ENCODE measurements at places on chromosomes 4 and X. TPM values are rescaled to one million over a fixed set of nuclear protein-coding genes. Genes with fewer than 3 reads are reported as not detected.

Gene DCAF4L1
- total RNA-seq: under 0.01 TPM

Gene VCX
- total RNA-seq: not detected

Gene VEGFD
- 0.61 TPM for total RNA-seq

Gene RBM47
- 153 TPM for total RNA-seq

Gene SEL1L3
- 7.6 TPM for total RNA-seq

Gene MAGEA12
- total RNA-seq: not detected

Gene HSD17B13
- total RNA-seq: not detected

DNA sequence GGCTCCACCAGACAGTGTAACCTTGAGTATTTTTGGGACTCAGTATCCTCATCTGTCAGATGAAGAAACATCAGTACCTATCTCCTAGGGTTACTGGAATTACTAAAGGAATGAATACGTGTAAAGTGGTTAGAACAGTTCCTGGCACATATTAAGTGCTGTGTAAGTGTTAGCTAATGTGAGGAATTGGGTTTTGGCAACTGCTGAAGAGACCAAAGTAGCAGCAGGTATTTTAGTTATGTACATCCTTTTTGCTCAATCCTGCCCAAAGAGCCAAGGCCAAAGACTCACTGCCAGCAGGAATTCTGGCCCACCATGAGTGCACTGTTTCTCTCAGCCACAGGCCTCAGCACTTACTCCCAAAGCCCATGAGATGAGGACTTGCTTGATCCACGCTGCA lies 16.7 kb upstream of the MCF2 start:
- DNase-seq: no peak

GRCh38 chr4:13733817-13734216 lies 106.3 kb upstream of the BOD1L1 start:
- DNase-seq: no peak

DNA sequence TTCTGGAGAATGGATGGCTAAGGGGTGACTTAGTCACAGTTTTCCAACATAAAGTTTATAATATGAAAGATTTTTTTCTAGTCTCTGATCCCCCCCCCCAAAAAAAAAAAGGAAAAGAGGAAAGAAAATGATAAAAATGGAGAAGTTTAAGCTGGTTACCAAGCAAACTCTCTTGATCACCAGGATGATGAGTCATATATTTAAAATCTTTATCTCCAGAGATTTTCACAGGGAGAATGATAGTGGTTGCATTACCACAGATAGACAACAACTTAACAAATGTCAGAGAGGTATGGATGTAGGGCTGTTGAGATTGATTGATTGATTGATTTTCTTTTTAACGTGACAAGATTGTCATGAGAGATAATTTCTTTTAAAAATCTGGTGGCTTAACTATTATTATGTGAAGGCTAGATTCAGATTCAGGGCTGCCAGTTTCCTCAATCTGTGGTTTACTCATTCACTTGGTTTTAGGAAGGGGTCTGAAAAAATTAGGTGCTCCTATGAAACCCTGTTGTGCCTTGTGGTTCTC lies 13.3 kb upstream of the TEX13C start:
- DNase-seq: no peak

GRCh38 chr4:170139764-170140163 lies 50.0 kb upstream of the AADAT start:
- DNase-seq: no peak

DNA sequence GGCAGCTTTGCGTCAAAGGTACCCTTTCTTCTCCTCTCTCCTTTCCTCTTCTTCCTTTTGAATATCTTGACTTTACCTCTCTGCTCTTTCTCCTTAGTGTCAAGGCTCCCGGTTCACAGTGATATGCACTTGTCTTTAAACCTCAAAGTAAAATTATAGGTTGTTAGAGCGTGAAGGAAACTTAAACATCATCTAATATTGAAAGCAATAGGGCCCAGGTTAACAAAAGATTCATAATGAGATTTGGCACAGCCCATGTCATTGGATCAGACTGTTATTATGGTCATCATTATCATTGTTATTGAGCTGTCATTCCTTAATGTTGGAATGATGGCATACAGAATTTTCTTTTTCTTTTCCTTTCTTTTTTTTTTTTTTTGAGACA lies 32.5 kb downstream of the FTHL17 start:
- no peak for DNase-seq

GRCh38 chrX:42432552-42432951 lies 345.4 kb downstream of the PPP1R2C start:
- DNase-seq: no peak

DNA sequence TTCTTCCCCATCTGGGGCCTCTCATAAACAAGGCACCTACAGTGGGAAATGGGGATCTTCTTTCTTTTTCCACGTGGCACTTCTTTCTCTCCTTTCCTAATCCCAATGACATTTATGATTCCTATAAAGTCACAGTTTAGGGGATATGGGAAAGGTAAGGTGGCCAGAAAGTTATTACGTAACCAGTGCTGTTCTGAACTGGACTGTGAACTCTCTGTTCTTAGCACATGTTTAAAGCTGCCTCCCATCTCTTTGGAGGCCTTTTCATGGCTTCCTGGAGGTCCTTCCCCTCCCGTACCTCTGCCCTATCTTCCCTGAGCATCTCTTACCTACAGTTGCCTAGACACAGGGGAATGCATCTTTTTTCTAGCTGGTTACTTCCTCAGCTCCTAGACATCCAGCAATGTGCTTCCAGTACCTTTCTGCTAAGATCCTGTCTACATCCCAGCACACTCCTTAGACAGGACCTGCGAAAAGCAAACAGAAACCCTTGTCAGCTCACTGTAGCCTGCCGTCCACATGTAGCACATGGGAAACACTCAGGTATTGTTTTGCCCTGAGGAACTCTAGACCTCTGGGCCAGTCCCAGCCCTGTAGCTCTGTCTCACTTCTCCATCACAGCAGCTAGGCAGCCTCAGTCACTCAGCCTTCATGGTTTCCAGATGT lies 195.4 kb downstream of the NWD2 start:
- no peak for DNase-seq

DNA sequence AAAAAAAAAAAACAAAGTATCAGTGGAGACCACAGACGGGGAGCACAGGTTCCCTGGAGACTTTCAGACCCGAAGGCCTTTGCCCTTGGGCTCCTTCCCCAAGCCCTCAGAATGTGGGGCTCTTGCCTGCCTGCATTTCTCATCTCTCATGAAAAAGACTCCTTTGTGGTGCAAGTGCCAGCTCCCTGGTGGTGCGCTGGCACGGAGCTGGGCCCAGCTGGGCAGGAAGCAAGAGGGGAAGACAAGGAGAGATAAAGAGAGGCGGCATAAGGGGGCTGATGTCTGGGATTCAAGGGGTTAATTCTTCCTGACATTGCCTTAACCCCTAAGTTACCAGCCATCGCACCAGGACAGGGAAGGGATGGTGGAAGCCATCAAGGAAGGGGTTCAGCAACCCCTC lies 21.8 kb downstream of the NLGN3 start:
- DNase-seq: no peak

- DNase-seq: no peak
Observed at GRCh38 chrX:154317391-154317995, 21.9 kb downstream of the TKTL1 start.

DNA sequence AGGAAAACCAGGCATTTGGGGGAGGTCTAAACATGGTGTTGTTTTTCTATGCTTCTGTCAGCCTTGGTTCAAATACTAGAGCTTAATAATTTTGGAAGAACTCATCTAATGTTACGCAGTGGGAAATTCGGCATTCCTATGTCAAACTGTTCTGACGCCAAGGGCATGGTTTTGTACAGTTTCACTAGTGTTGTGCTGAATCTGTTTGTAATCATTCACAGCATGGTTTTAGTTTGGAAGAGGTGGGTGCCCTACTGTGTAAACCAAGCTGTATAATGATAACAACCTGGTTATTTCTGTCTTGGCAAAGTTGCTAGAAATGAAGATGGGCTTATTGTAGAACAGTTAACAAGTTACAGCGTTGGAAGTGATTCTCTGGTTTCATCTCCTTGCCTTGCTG lies 5.2 kb downstream of the DDX3X start:
- DNase-seq: no peak

GRCh38 chr4:84875636-84876371 lies 90.7 kb downstream of the WDFY3 start:
- DNase-seq: no peak

- DNase-seq: no peak
Observed at GRCh38 chr4:96154676-96155075, 314.8 kb downstream of the PDHA2 start.

GRCh38 chr4:175539498-175539897 lies 272.6 kb downstream of the GPM6A start:
- no peak for DNase-seq

DNA sequence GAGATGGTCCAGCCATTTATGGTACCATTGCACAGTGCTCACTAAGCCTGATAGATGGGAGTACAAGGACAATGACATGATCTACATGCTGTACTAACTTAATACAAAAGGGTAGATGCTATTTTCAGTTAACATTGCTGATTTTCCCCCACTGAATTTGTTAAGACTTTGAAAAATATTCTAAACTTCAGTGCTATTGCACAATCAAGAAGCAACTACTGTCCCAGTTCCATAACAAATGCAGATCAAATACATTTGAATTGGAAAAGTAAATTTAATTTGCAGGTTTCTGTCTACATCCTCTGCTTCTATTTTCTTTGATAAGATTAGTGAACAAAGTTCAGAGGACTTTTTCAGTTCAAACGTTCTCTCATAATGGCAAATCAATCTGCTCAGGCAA lies 366.8 kb upstream of the FGF13 start:
- no peak for DNase-seq

GRCh38 chrX:66018585-66019309 lies 21.1 kb downstream of the VSIG4 start:
- no peak for DNase-seq

DNA sequence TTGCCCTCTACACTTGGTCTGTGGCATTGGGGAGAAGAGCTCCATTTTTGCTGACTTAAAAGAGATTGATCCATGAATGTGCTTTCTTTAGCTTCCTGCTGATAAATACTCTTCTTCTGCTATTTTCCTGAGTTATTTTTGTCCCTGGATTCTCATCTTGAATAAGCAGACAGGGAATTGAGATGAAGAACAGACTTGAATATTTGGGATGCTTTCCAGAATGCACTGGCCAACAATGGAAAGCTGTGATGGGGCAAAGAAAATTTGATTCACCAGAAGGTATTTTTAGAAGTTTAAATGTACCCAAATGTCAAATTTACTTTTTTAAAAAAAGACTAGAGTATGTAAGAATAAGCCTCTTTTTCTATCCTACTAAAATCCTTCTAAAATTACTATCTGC lies 309.9 kb upstream of the PPP1R2C start:
- DNase-seq: no peak

DNA sequence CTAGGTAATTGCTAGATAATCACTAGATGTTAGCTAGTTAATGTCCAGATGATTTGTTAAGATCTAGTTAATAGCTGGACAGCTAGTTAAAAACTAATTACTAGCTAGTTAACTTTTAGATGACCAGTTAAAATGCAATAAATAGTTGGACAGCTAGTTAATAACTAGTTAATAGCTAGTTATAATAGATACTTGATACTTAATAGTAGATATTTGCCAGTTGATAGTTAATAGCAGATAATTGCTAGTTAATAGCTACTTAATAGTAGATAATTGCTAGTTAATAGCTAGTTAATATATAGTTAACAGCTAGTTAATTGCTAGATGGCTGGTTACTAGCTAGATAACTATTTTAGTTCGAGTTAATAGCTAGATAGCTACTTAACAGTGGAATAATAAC lies 631.4 kb upstream of the CT83 start:
- no peak for DNase-seq

- DNase-seq: no peak
Observed at GRCh38 chr4:149279776-149280175, 535.9 kb downstream of the IQCM start.

GRCh38 chr4:27770895-27771294 lies 910.3 kb downstream of the STIM2 start:
- no peak for DNase-seq

GRCh38 chrX:1807301-1807731 lies 192.5 kb downstream of the ASMT start:
- no peak for DNase-seq

DNA sequence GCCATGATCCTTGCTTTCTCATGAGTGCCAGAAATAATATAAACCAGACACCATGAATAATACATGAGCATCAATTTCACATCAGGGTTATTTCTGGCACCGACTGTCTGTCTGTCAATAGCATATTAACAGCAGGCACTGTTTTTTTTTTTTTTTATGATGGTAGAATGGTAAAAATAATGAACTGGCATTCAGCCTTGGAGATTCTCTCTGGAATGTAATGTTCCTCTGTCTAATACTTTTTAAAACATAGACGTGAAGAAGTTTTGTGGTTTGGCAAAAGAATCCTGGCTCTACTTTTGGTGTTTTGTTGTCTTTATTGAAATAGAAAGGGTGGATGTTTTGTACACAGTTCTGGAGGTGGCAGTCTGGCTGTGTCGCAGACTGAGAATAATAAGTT lies 874.6 kb upstream of the PRKX start:
- no peak for DNase-seq

DNA sequence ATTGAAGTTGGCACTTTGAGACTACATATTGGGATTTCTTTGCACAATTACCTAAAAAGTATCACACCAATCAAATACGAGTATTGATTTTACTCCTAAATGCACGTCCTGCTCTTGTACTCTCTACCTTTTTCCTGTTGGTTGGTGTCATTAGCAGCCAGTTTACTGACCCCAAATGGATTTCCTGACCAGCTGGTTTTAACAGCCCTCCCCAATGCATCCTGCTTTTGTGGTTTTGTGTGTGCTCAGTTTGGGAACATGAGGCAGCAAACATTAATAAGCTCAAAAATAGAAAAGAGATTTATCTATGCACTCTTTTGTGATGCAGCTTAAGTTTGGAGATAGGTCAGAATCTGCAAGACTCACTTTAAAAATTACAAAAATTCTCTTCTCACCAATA lies 230.3 kb downstream of the MAPK10 start:
- no peak for DNase-seq

GRCh38 chrX:40061871-40062524 lies 35.8 kb downstream of the BCOR start:
- DNase-seq: no peak
